ENCODE measurements at places on chromosomes 2 and 18. TPM values are rescaled to one million over a fixed set of nuclear protein-coding genes. Genes with fewer than 3 reads are reported as not detected.
A peak's percentile ranks its signal among the peaks of the same experiment; 100 is the strongest.

The TUBA3E gene
- not detected for total RNA-seq

DNA sequence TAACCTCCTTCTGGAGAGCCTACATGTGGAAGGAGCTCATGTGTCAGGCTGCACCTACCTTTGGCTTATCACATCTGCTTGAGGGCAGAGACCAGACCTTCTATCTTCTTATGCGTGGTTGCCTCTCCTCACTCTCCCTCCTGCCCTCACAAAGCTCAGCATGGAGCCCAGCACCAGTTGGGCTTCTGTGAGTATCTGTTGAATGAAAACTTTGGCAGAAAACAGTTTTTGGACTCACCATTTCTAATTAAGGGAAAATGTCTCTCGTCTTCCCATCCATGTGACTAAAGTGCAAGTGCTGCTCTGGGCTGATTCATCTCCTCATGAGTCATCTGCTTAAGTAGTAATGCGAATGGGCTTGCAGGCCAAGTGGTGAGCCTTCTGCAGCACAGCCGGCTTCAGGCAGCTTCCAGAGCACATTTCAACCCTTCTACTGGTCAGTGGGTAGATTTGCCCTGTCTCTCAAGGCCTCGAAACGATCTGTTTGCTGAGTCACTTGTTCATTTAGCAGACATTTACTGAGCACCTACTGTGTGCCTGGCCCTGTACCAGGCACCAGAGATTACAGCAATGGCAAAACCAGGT, 102.6 kb downstream of the VSNL1 start:
- DNase-seq: peak; percentile 91

GRCh38 chr2:11433822-11434221, 32.1 kb downstream of the E2F6 start:
- no peak for DNase-seq

DNA sequence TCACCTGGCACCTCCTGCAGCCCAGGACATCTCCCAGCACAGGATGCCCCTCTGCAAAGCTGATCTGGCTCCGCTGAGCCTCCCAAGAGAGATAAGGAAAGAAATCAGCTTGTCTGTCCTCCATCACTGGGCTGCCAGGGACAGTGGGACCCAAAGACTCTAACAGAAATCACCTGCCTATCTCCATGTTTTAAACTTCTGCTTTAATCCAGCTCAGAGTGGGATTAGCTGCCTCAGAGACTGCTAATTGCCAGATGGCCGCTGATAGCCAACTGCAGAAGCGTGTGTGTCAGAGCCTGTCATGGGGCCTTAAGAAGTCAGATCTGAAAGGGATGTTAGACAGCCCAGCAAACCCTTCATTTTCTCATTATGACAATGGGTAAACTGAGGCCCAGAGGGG, 389.4 kb upstream of the KLHL29 start:
- no peak for DNase-seq

DNA sequence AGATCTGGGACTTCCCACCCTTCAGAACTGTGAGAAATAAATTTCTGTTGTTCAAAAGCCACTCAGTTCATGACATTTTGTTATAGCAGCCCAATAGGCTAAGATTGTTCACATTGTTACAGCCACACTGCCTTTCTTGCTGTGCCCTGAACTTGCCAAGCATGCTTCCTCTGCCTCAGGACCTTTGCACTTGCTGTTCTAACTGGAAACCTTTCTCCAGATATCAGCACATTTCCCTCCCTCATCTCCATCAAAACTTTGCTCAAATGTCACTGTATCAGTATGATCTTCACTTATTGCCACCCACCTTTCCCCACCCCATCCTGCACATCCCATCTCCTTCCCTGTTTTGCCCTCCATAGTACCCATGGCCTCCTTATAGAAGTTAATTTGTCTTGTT, 32.1 kb upstream of the MFSD6 start:
- no peak for DNase-seq

The MC4R gene
- total RNA-seq: not detected

- peak; percentile 91 for DNase-seq
Measured at GRCh38 chr2:237354892-237355291, 59.1 kb downstream of the COL6A3 start.

The RBFA gene
- 40.5 TPM for total RNA-seq

GRCh38 chr2:236830926-236831325, 254.8 kb upstream of the COPS8 start:
- DNase-seq: no peak

All from M059J (cell line).